ENCODE measurements at places on chromosomes 1 and 21. TPM values are rescaled to one million over a fixed set of nuclear protein-coding genes. Genes with fewer than 3 reads are reported as not detected.

Gene OR10X1
- polyA plus RNA-seq: not detected

Gene TMEM61
- polyA plus RNA-seq: 5.7 TPM

Gene RGSL1
- not detected for polyA plus RNA-seq

Gene S100A8
- 144 TPM for polyA plus RNA-seq

Gene TNFRSF1B
- 7.8 TPM for polyA plus RNA-seq

Gene CCDC190
- 2.4 TPM for polyA plus RNA-seq

Gene G0S2
- polyA plus RNA-seq: 48.7 TPM

Gene DDR2
- polyA plus RNA-seq: 20.5 TPM

Gene PCP4L1
- not detected for polyA plus RNA-seq

Gene LCE1B
- not detected for polyA plus RNA-seq

Gene AMY1B
- not detected for polyA plus RNA-seq

Gene S100A7
- polyA plus RNA-seq: not detected

Gene KRTAP15-1
- polyA plus RNA-seq: not detected

Gene RORC
- polyA plus RNA-seq: 14.5 TPM

Gene PATJ
- polyA plus RNA-seq: 9.1 TPM

Gene EPHA2
- polyA plus RNA-seq: 4.6 TPM

Gene KRTAP11-1
- not detected for polyA plus RNA-seq

Gene SPATA46
- not detected for polyA plus RNA-seq

Gene BACE2
- polyA plus RNA-seq: 18.5 TPM

Gene C1orf167
- polyA plus RNA-seq: not detected

Gene LRRC38
- polyA plus RNA-seq: not detected

Gene BNIPL
- not detected for polyA plus RNA-seq
